ENCODE measurements at places on chromosomes 1 and 21.

DNA sequence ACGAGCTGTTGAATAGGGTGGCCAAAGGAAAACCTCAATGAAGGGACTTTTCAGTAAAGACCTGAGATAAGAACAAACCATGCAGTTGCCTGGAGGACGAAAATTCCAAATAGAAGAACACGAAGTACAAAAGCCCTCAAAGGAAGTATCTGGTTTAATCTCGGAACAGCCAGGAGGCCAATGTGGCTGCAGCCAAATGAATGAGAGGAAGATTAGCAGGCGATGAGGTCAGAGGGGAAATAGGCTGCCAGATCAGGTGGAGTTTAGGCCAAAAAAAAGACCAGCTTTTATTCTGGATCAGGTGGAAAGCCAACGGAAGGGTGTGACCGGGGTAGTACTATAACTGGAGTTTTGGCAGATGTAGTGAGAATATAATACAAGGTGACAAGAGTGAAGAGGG is 43.7 kb downstream of the SRSF11 start:
- no peak for DNase-seq

- no peak for DNase-seq
Observed at GRCh38 chr1:178324003-178324402, 172.8 kb downstream of the CLEC20A start.

DNA sequence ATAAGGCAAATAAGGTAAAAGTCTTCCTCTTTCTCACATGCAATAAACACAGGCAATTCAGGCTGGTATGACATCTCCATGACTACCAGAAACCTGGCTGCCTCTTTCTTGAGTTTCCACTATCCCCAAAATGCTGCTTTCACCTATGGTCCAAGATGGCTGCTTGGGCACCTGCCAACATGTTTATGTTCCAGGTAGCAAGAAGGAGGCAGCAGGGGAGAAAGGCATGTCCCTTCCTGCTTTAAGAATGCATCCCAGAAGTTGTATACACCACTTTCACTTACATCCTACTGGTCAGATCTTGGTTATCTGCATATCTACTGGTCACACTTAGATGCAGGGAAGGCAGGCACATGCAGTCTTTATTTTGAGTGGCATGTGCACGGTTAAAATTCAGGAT is 19.4 kb upstream of the ACOT11 start:
- no peak for DNase-seq

DNA sequence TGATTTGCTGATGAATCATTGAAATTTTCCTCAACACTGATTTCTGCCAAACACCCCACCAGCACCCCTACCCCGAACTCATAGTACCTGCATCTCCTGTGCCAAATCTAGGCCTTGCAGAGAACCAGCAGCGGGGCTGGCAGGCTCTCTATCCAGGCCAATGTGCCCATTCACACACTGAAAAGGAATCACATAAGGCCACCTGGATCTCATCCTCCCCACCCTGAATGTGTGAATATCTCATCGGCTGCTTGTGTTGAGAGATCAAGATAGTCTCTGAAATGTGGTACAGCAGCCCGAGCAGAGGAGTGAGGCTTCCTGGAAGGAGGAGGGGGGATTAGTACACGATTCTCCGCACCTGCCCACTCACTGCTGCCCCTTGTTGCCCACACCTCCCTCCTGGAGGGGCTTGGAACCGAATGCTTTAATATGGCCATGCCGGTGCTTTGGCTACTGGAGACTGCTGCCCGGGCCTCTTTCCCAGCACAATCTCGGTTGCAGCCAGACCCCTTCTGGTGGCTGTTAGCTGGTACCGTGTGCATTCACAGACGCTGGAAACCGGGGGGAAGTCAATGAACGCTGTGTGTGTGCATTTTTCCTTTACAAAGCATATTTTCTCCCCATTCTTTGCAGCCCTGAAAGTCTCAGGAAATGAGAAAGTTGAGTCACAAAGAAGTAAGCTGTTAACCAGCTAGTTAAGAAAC is 619.5 kb downstream of the MATN1 start:
- no peak for DNase-seq

DNA sequence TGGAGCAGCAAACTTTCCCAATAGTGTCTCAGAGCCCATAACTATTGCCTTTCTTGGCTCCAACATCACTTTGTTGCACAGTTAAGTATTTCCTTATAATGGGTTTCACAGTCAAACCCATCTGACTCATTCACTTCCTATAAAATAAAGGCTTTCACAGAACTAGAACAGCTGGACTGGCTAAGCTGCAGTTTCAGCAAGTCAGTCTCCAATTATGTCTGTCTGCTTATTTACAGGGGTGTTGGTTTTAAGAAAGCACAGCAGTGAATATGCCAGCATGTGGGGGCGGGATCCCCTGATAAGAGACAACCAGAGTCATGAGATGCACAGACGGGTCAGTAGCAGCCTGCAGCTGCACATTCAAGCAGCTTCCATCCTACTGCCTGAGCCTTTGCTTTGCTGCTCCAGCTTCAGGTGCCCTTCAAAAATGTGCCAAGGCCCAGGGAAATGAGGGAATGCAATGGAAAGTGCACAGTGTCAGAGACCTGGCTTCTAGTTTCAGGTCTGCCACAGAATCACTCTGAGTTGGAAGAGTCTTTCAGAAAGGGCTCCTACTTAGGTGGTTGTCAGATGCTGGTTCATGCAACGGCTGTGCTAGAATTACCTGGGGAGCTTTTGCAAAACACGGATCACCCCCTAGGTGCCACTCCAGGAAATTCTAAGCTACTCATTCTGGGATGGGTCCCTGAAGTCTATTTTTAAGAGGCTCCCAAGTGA is 24.8 kb downstream of the RNF19B start:
- peak; percentile 57 for DNase-seq

- DNase-seq: no peak
Observed at GRCh38 chr1:234149217-234149616, 224.0 kb upstream of the COA6 start.

DNA sequence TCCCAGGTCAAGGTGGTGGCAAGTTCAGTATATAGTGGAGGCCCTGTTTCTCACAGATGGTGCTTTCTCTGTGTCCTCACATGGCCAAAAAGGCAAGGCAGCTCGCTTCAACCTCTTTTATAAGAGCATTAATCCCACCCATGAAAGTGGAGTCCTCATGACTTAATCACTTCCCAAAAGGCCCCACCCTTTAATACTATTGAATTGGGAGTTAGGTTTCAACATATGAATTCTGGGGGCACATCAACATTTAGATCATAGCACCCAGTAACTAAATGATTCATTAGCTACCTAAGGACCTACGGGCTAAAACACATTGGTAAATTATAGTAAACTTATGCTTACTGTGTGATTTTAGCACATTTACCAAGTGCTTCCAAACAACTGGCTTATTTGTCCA is 317.9 kb downstream of the LTN1 start:
- no peak for DNase-seq

GRCh38 chr1:197149340-197149739 is 2.9 kb upstream of the ASPM start:
- no peak for DNase-seq
